ENCODE measurements at places on chromosomes 1 and 21.

DNA sequence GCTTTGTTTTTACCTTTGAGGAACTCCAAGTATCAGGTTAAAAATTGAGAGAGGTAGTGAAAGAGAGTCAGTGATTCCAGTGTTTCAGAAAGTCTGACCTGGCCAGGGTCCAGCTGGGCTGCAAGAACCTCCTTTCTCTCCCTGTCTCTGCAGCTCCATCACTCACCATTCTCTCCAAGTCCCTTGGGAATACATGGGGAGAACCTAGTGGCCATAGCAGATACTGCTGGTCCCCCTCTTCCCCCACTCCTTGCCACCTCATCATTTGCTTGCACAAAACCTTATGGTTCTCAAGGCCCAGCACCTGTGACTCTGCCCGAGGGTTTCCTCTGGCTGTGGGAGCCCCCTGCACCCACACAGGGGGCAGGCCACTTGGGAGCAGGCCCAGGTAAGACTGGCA lies 279.5 kb downstream of the KIF26B start:
- no peak for DNase-seq

DNA sequence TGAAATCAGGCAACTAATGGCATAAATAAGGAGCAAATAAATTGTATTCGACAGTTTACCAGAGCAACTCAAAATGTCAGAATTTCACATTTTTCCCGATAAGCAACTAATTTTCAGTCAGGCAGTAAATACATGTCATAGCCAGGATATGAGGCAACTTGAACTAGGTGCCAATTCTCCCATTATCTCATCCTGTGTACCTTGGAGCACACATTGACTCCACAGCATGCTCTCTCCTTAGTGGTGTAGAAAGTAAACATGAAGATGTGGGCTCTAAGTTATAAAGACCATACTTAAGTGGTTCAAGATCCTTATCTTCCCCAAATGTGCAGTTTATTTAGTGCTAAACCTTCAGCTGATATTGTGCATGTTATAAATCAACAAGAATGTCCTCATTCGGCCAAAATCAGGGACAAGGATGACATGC lies 197.8 kb downstream of the VAV3 start:
- DNase-seq: no peak

GRCh38 chr1:183139281-183139942 lies 46.7 kb upstream of the LAMC2 start:
- DNase-seq: no peak

GRCh38 chr21:35335951-35336446 lies 286.9 kb upstream of the RUNX1 start:
- no peak for DNase-seq

DNA sequence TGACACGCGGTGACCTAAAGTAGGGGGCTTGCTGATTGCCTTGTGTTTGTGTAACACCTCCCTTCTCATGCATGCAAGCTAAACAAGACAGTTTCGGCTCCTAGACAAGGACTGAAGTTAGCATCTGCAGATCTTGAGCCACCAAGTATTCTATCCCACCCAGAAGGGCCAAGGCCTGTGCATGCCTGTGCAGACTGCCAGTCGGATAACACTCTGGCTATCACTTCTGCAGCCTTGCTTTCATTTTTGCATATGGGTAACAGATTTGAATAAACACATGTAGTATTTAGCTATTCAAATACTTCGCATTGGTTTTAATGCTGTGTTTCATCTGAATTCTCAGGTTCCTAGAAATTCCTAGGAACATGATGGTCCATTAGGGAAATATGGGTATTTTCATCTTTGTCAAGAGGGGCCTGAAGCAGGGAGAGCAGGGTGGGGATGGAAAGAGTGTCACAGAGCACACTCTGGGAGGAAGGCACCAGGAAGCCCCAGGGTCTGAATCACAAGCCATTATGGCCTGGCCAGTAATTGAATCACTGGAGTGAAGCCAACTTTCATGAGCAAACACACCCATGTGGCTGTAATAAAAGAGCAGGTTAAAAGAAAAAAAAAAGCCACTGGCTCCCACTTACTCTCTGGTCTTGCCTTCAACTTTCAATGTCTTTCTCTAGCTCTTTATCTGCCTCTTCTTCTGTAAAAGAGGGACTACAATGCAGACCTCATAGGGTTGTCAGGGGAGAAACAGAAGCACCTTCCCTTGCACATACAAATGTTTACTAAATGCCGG lies 28.3 kb downstream of the GADD45A start:
- no peak for DNase-seq

- DNase-seq: no peak
Observed at GRCh38 chr21:44557491-44558328, 885 bp downstream of the KRTAP10-3 start.

GRCh38 chr1:30715216-30715615 lies 8.2 kb downstream of the MATN1 start:
- no peak for DNase-seq

GRCh38 chr1:62746086-62746808 lies 37.7 kb upstream of the ATG4C start:
- DNase-seq: no peak

GRCh38 chr1:59110271-59110670 lies 186.6 kb upstream of the FGGY start:
- no peak for DNase-seq

DNA sequence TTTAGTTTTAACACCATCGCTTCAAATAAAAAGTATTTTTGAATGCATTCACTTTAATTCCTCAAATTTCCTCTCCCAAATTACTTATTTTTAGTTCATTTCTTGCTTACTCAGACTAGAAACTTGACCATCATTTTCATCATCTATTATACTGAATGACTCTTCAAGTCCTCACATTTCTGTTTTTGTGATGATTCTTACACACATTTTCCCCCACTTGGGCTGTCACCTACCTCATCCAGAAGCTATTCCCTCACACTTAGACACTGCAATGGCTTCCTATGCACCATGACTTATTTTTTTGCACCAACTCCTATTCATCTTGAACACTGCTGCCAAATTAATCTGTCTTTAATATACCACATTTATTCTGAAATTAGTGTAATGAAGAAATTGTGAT lies 239.6 kb upstream of the DUSP10 start:
- DNase-seq: no peak

- DNase-seq: no peak
Observed at GRCh38 chr1:8813016-8813763, 4.2 kb downstream of the RERE start.

- no peak for DNase-seq
Observed at GRCh38 chr1:43957407-43958040, 10.8 kb downstream of the IPO13 start.

GRCh38 chr1:222909586-222909985 lies 94.7 kb downstream of the DISP1 start:
- DNase-seq: no peak

- DNase-seq: no peak
Observed at GRCh38 chr1:78373676-78374075, 117.1 kb upstream of the PTGFR start.

DNA sequence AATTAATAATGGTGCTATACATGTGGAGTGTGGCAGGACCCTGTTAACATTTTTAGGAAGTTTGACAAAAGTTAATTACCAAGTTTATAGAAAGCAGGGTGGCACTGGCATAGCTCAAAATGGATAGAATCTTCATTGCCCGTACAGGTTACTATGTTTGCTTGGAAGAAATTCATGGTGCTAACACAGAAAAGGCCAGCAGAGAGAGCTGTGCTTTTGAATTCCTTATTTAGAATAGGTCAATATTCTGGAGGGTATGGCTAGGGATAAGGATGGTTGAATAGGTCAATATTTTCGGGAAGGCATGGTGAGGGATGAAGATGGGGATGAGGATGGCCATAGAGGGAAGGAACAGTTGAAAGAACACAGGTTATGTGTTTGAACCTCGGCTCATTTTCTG lies 345.1 kb downstream of the LMO4 start:
- DNase-seq: no peak

- no peak for DNase-seq
Observed at GRCh38 chr1:5099558-5099957, 445.1 kb downstream of the AJAP1 start.

DNA sequence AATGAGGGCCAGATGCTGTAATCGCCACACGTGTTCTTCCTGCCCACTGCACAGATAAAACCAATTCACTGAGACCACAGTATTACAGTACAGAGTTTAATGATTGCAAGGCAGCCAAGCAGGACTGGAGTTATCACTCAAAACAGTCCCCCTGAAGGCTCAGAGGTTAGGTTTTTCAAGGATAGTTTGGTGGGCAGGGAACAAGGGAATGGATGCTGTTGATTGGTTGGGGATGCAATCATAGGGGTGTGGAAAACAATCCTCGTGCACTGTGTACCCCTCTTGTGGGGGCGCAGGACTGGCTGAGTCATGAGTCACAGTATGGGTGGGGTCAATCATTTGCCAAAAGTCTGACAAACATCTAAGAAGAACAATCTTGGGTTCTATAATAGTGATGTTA lies 12.4 kb upstream of the USP1 start:
- DNase-seq: no peak

GRCh38 chr1:222772996-222773379 lies 36.0 kb downstream of the FAM177B start:
- DNase-seq: peak; percentile 28

DNA sequence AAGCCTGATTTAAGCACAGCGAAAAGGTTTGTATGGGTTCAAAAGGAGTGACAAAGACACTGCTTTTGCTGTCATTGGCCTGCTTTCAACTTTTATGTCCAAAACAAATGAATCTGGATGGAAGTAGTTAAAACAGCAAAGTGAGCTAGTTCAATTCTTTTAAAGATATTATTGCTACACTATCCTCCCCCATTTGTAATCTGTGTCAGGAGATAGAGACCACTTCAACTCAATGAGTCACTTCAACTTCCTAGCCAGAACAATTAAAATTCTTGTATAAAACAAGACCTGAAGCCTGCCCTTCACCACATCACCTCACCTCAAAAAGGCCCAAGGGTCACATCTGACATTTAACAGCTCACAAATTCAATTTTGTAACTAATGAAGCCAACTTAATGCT lies 364.1 kb upstream of the LYPLAL1 start:
- no peak for DNase-seq

- DNase-seq: no peak
Observed at GRCh38 chr21:42790520-42791065, 88.7 kb downstream of the WDR4 start.

GRCh38 chr1:164577291-164577690 lies 18.3 kb downstream of the PBX1 start:
- no peak for DNase-seq

- DNase-seq: no peak
Observed at GRCh38 chr21:31665397-31665796, 5.9 kb downstream of the SOD1 start.

- DNase-seq: no peak
Observed at GRCh38 chr1:69157046-69157756, 410.5 kb upstream of the LRRC7 start.

DNA sequence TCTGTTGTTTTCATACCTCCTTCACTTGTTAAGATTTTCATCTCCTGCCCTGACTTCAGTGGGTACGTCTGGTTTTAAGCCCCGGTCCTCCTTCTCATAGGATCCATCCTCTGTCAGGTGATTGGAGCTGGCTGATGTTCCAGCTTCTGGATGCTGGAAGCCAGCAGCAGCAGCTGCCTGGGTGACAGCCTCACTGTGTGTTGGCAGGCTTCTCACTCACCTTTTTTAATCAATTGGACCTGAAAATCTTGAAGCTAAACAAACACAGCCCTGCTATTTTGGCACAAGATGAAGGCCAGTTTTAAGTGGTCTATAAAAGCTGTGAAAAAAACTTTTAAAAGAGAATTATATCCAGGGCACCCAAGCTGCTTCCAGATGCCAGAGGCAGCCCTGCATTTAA lies 181.0 kb downstream of the DISC1 start:
- no peak for DNase-seq

- DNase-seq: no peak
Observed at GRCh38 chr1:64836802-64837201, 91.9 kb downstream of the RAVER2 start.

GRCh38 chr1:9558946-9559545 lies 19.8 kb downstream of the SLC25A33 start:
- DNase-seq: no peak

GRCh38 chr1:92833840-92834239 lies 2.0 kb downstream of the RPL5 start:
- no peak for DNase-seq

DNA sequence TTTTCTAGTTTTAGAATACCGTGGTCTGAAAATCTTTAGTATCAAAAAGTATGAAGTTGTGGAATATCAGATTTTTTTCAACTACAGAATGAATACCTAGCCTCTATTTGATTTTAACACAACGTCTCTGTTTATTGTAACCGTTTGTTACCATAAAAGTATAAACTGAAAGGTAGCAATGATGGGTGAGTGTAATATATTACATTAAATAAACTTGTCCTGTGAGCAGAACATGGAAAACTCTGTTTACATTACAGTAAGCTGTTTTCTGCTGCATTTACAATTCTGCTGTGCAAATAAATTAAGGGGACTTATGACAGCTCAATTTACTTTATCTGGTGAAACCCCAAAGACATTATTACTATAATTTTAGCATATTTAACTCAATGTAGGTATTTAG lies 62.5 kb downstream of the CHRM3 start:
- DNase-seq: no peak

- no peak for DNase-seq
Observed at GRCh38 chr1:92909321-92909720, 51.9 kb downstream of the DIPK1A start.

GRCh38 chr21:19018529-19018928 lies 614.9 kb upstream of the TMPRSS15 start:
- no peak for DNase-seq

DNA sequence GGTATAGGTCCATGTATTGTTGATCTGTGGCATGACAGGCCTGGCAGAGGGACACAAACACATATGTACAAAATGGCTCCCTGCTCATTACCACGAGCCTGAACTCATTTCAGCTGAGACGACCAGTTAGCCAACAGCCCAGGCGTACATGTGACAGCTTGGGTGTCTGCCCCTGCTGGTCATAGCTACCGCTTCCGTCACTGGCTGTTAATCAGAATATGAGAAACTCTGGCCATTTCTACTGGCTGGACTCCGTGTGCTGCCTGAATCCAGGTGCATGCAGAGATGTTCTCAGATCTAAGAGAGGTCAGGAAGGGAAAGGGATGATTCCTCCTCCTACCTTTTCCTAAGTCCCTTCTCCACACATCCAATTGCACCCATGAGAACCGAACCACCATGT lies 144.5 kb downstream of the PBX1 start:
- no peak for DNase-seq

GRCh38 chr1:108644984-108645383 lies 15.9 kb downstream of the HENMT1 start:
- DNase-seq: no peak

GRCh38 chr1:202135221-202135721 lies 9.3 kb downstream of the ARL8A start:
- DNase-seq: peak; percentile 38

DNA sequence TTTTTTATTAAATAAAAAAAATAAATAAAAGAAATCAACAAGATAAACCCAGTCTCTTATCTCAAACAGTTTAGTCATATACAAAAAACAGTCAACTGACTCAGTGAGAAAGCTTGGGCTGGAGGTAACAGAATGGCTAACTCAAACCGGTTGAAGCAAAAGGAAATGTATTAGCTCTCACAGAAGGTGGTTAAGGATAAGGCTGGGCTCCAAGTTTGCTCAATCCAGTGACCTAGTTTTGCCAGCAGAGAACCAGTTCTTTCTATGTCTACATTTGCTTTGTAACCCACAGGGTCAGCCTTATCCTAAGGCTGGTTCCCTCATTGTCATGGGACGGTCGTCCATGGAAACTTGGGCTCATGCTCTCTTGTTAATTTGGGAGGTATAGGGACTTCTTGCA lies 144.5 kb upstream of the L1TD1 start:
- no peak for DNase-seq
